Left renal pelvis (tissue), 4 donors: ENCODE measurements at places on chromosomes 3 and 15. TPM values are rescaled to one million over a fixed set of nuclear protein-coding genes. Genes with fewer than 3 reads are reported as not detected.

DNA sequence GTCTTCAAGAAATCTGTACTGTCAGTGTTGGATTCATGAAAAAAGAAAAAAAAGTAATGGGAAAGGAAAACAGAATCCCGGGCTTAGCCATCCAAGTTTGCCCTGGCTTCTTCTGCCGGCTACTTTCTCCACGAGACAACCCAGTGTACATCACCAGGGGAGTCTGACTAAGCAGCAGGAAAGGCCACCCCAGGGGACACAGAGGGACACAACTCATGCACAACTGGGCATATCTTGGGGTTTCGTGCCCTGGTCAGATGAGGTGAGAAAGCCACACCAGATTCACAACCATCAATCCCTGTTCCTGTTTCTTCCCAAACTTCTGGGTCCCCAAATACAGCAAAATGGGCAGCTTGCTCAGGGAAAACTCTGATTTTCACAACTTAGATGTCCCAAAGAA is 33.2 kb downstream of the ADAMTS17 start:
- DNase-seq = no peak

GRCh38 chr3:129625072-129625874 is 18.8 kb upstream of the PLXND1 start:
- DNase-seq = no peak

The RTP1 gene
- not detected for polyA plus RNA-seq

The GBE1 gene
- polyA plus RNA-seq = 34.1 TPM

- DNase-seq = no peak
Measured at GRCh38 chr3:194875581-194876402, 190.1 kb downstream of the FAM43A start.

GRCh38 chr15:56353119-56353518 is 12.1 kb upstream of the TEX9 start:
- DNase-seq = no peak

- DNase-seq = no peak
Measured at GRCh38 chr3:88148651-88149050, 1.1 kb upstream of the C3orf38 start.

DNA sequence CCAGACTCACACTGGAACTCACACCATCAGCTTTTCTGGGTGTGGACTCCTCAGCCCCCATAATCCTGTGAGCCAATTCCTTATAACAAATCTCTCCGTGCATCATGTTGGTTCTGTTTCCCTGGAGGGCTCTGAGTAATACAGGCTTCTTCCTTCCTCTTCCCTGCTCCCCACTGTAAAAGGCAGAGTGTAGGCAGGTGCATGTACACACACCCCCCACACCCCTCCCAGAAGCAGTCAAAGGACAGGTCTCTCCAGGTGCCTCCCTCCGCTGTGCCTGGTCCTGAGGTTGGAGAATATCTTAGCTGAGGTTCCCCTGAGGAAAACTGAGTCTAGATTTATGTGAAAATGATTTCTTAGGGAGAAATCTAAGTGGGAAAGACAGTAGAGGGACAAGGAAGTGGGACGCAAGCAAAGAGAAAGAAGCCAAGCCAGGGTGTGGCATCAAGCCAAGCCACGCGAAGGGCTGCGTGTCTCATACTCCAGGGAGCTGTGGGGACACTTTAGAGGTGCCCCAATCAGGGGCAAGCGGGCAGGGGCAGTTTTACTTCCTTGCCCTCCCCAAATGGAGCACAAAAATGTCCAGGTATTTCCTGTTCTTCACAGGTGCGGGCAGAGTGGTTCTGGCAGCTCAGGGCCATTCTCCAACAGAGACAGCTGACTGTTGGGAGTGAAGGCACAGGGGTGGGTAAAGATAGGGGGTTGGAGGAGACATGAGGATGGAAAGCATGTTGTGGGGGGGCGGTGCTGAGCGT is 86.6 kb downstream of the HMG20A start:
- DNase-seq = no peak

The KCNAB1 gene
- polyA plus RNA-seq = 10.9 TPM

The CCDC51 gene
- 28.3 TPM for polyA plus RNA-seq

DNA sequence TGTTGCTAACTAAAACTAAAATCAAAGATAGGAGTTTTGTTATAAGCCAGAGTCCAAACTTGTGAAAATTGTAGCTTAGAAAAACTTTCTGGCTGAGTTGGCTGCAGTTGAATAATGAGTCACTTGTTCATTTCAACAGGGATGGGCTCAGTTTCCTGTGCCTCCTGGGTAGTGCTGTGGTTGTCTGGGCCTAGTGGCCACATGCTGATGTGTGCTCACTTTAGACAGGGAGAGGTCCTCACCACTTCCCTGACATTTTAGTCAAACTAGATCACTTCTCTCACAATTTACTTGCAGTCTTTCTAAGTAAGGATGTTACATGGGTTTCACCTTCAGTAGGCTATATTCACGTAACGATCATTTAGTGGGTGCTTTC is 6.3 kb upstream of the UBE2Q2 start:
- DNase-seq = no peak

GRCh38 chr15:83747050-83747717 is 93.3 kb downstream of the ADAMTSL3 start:
- DNase-seq = no peak

- peak; percentile 71 for DNase-seq
Measured at GRCh38 chr3:120450600-120451271, at the start of gene FSTL1. FSTL1 (minus strand) TSS chr3:120450992; CDS start chr3:120450746, 246 bp downstream.

The MINDY2 gene
- 19.4 TPM for polyA plus RNA-seq

The HHLA2 gene
- polyA plus RNA-seq = 0.23 TPM

The CPB1 gene
- polyA plus RNA-seq = 1.2 TPM

DNA sequence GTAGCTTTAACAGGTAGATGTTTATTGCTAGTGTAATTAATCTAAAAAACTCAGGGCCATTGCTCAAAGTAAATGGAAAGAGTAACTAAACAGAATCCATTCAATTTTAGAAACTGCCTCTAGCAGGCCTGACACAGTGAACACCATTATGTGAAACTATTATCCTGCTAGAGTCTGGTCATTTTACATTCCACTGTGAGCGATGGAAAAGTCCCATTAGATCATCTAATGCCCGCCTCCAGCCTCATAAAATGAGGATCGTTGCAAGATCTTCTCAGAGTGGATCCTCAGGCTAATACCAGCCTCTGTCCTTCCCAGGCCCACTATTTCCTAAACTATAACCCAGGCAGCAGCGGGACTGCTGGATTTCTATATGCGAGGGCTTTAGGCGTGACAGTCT is 107.7 kb downstream of the WDR76 start:
- no peak for DNase-seq

DNA sequence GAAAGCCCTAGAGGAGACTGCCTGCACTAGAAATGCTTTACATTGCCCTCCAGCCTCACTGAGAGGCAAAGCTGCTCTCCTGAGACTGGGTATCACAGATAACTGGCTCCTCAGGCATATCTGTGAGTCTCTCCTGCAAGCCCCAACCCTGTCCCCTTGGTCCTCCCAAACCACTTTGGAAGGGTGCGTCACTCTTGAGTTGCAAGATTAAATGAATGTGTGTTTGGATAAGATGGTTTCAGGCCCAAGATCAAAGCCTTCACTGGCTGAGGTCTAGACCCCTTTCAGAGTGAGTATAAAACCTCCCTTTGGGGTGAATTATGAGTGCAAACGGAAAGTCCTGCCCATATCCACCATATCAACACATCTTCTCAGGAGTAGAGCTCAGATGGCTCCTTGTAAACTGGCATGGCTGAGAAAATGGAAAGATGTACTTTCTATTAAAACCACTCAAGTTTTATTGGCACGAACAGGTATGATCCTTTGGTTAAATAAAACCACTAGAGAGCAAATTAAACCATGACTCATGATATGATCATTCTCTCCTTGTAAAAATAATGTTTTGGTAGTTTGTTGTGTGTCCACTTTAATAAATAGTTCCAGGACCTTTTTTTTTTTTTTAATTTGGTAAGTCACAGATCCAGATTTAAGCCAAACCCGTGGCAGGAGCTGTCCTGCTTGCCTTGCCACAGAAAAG is 164.0 kb downstream of the CHST2 start:
- DNase-seq = no peak

DNA sequence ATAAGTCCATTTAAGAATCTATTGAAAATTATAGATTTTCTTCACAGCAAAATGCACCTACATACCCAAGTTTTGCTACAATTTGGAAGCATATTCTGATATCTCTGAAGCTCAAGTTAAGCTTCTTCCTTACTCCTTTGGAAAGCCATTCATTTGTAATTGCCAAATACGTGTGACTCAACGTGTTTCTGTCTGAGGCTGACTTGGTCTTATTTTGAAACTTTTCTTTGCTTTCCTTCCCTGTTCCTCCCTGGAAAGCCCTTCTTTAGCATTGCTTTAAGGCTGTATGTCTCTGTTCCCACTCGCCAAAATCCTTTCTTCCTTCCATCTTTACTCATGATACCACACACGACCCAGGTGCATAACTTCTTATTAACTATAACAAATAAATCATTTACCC is 232.0 kb downstream of the ZBBX start:
- no peak for DNase-seq

DNA sequence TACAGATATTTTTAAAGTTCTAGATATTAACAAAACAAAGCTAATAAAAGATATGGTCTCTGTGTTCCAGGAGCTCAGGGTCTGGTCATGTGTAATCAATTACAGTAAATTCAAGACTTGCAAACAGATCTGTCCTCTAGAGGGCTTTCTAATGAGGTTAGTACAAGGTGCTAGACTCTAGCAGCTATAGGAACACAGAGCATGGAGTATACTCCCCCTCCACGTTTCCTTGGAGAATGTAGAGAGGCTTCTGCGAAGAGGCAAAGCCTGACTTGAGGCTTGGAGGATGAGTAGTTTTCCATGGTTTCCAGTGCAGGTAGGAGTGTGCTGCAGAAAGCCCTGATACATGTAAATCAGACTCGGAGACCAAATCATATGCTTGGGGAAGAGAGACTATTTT is 32.7 kb upstream of the DLG1 start:
- DNase-seq = no peak

DNA sequence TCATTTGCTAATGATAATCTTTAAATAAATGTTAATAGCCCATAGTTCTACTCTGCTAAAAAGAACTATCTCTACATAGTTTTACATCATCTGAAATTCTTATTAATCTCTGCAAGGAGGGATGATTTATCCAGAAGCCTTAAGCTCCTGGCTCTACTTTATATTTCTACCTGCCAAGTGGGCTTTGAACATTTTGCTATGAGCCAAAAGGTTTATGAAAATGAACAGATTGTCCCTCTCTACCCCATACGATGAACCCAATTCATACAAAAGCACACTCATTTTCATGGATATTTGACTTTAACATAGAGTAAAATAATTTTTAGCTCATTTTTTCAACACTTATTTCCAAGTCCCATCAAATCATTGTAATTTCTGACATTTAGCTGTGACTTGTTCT is 611.0 kb downstream of the NSUN3 start:
- no peak for DNase-seq

DNA sequence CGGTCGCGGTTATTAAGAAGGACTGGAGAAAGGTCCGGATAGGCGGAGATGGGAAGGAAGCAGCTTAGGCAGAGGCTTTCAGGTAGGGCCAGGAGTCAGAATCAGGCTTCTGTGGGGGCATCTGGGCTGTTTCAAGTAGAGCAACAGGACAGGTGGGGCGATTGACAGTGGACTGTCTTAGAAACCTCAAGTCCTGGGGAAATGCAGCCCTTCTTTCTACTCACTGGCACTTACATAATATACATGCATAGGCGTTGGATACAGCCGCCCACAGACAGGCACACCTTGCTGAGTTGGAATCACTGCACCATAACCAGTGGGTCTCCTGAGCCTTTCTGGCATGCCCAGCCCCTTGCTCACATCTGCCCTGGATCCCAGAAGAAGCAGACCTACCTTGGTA is 730 bp downstream of the MYD88 start:
- no peak for DNase-seq

DNA sequence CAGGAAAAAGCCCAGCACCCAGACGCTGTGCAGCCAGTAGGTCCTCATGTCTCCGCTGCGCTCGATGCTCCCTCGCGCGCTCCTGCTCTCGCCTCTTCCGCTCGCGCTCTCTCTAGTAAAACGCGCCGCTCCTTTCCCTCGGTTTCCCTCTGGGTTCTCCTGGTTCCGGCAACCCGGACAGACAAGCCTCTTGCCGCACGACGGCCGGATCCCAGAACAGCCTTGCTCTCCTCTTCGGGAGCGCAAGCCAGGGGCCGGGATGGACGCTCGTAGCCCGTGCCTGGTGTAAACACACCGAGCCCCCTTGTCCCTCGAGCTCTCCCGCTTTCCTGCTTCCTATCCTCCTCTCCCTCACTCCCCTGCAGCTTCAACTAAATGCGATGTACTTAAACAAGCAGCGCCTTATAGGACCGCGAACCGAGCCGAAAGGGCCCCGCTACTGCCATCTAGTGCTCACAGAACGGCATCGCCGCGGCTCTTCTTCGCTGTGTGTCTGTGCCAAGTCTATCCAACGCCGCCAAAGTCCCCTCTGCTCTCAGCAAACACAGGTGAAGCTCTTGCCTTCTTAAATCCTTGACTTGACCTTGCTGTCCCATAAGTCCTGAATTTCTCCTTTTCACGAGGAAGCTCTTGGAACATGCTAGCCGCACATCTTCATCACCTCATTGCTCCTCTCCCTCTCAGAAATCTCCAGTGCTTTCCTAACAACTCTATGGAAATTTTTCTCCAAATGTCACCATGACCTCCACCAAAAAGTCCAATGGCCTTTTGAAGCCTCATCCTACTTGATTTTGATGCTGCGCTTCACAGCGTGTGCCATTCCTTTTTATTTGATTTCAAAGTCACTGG is 1037.2 kb downstream of the IGSF11 start:
- DNase-seq = peak; percentile 69

The MYRIP gene
- 1.1 TPM for polyA plus RNA-seq

GRCh38 chr3:47527952-47528725 is 14.6 kb upstream of the ELP6 start:
- DNase-seq = no peak

- DNase-seq = no peak
Measured at GRCh38 chr3:113226491-113226890, 15.1 kb downstream of the BOC start.

GRCh38 chr3:186937017-186937875 is 6.9 kb downstream of the ST6GAL1 start:
- no peak for DNase-seq

The ZDHHC23 gene
- 13.1 TPM for polyA plus RNA-seq

The TNFAIP8L3 gene
- polyA plus RNA-seq = 2.2 TPM

The ZNF106 gene
- 41.8 TPM for polyA plus RNA-seq

- peak; percentile 20 for DNase-seq
Measured at GRCh38 chr15:33309602-33310276, 1.0 kb upstream of the RYR3 start.

GRCh38 chr3:68764554-68764953 is 167.8 kb downstream of the TAFA4 start:
- no peak for DNase-seq

DNA sequence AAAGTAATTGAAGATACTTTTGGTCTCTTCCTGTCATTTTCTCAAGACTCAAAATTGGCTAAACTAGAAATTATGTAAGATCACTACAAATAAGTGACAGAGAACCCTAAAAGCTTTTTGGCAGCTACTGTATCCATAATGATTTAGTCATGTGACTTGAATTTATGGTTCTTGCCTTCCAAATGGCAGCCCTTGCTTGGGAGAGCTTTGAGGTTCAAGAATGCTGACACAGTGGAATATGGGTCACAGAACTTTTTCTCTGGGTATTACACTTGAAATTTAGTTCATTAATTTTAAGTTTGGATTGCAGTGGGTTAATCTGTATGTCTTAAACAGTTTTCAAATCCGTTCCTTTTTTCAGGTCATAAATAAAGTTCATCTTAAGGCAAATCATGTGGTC is 14.0 kb downstream of the LMLN start:
- DNase-seq = no peak

GRCh38 chr15:91132079-91132478 is 32.0 kb downstream of the SV2B start:
- no peak for DNase-seq
